ENCODE measurements at places on chromosomes 12 and 14. TPM values are rescaled to one million over a fixed set of nuclear protein-coding genes. Genes with fewer than 3 reads are reported as not detected.

The DIO2 gene
- polyA plus RNA-seq = 0.71 TPM

The MGP gene
- 646 TPM for polyA plus RNA-seq

The KLRG1 gene
- polyA plus RNA-seq = 1.8 TPM

The COL2A1 gene
- 57.9 TPM for polyA plus RNA-seq

The TBC1D30 gene
- polyA plus RNA-seq = 5.6 TPM

The SERPINA9 gene
- not detected for polyA plus RNA-seq

The ANKRD33 gene
- polyA plus RNA-seq = 0.12 TPM

The KRT6A gene
- polyA plus RNA-seq = 0.54 TPM

The PUS1 gene
- polyA plus RNA-seq = 10.2 TPM

The SLC6A13 gene
- polyA plus RNA-seq = 5.9 TPM

The SMIM41 gene
- 0.15 TPM for polyA plus RNA-seq

The PPM1H gene
- polyA plus RNA-seq = 9.2 TPM

The C14orf132 gene
- polyA plus RNA-seq = 26.5 TPM

The CNIH1 gene
- 173 TPM for polyA plus RNA-seq

The YEATS4 gene
- polyA plus RNA-seq = 16.2 TPM

The POU6F1 gene
- 3.2 TPM for polyA plus RNA-seq

The POTEM gene
- polyA plus RNA-seq = not detected

The TBX5 gene
- 6.3 TPM for polyA plus RNA-seq

The SLC38A4 gene
- polyA plus RNA-seq = 16.5 TPM

The INHBC gene
- polyA plus RNA-seq = 1.5 TPM

The VWF gene
- polyA plus RNA-seq = not detected

The LTB4R2 gene
- polyA plus RNA-seq = 0.92 TPM

The HNRNPC gene
- 513 TPM for polyA plus RNA-seq

The CLEC2A gene
- 2.1 TPM for polyA plus RNA-seq

The RNASE1 gene
- 135 TPM for polyA plus RNA-seq

The CLEC1A gene
- polyA plus RNA-seq = 4.2 TPM

The PTPRQ gene
- 0.13 TPM for polyA plus RNA-seq

The G2E3 gene
- polyA plus RNA-seq = 8.9 TPM

The PLA2G1B gene
- polyA plus RNA-seq = 14.7 TPM

The C12orf50 gene
- not detected for polyA plus RNA-seq

The MYF6 gene
- not detected for polyA plus RNA-seq

The SNRPF gene
- polyA plus RNA-seq = 54.4 TPM

The EPS8 gene
- polyA plus RNA-seq = 44.2 TPM

The TAS2R30 gene
- polyA plus RNA-seq = 0.08 TPM

The SELPLG gene
- polyA plus RNA-seq = 1.5 TPM

The KLRC2 gene
- polyA plus RNA-seq = not detected

The FERMT2 gene
- 45.9 TPM for polyA plus RNA-seq

The TAS2R8 gene
- polyA plus RNA-seq = not detected

The KRT82 gene
- not detected for polyA plus RNA-seq

The AHSA1 gene
- 127 TPM for polyA plus RNA-seq

The KCNC2 gene
- polyA plus RNA-seq = not detected

The SLC6A15 gene
- polyA plus RNA-seq = 1.3 TPM
